ENCODE measurements at places on chromosomes 3 and 15.

GRCh38 chr15:91871837-91872236, 18.3 kb downstream of the SLCO3A1 start:
- DNase-seq: no peak

GRCh38 chr3:139264375-139264774, 79.4 kb upstream of the MRPS22 start:
- DNase-seq: no peak

DNA sequence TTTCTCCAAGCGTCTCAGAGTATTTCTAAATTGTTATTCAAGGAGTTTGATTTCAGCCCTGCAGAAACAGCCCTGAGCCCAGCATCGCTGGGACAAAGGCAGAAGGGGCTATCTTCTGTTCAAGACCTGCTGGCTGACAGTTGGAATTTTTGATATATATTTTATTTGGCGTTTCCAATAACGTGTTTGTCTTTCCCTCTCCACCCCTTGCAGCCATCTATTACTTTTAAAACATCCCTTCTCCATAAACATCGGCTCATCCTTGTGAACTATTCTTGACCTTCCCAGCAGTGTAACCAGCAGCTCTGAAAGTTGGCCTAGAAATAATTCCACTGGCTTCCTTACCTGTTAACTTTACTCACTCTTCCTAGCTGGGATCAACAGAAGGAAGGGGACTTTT, 5.5 kb upstream of the MEIS2 start:
- DNase-seq: no peak

- no peak for DNase-seq
Measured at GRCh38 chr3:141960731-141961130, 84.3 kb downstream of the ATP1B3 start.

- peak; percentile 88 for DNase-seq
Measured at GRCh38 chr15:45637552-45638033, 2.8 kb downstream of the SQOR start.

DNA sequence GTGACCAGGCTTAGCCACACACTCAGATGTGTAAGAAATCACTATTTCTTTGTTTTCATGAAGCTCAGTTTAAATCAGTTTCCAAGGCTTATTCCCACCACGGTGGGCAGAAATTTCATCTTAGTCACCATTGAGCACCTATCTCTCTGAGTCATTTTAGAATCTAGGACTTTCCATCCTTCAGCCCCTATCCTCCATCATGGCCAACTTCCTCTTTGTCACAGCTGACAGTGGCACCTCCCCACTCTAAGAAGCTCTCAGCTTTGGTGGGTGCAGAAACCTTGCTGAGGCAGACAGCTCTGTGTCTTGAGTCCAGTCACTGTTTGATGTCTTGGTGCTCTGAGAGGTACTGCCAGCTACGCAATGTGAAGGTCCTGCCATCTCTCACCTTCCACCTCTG, 32.9 kb downstream of the SNTN start:
- no peak for DNase-seq

DNA sequence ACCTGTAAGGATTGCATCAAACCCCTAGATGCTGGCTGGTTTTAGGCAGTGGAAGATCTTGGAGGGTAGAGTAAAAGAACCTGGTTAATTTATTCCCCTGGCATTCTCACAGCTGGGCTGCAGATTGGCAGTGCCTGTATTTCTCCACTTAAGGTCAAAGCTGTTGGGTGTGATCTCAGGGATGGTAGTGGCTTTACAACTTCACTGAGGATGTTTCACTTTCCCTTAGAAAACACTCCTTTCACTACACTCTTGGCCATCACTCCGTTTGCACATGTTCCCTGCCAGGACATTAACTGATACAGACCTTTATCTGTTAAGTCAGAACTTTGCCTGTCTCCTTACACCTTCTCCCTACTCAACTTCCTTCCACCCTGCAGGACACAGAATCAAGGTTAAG, 779.1 kb upstream of the SEMA6D start:
- no peak for DNase-seq

DNA sequence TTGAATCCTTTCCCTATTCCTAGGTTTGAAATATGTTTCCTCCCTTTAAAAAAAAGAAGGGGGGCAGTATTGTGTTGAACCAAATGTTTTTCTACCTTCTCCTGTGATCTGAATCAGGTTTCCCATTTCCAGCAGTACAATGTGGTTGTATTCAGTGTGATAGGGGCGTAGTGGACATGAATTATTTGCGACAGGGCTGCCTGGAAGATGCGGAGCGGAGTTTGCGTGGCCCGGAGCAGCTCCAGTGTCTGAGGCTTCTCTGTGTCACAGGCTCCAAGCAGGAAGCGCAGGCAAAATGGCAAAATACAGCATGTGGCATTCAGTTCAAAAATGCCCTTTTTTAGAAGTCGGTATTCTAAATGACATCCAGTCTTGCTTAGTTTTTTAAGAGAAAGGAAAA, 154.4 kb downstream of the PGPEP1L start:
- DNase-seq: peak; percentile 72

DNA sequence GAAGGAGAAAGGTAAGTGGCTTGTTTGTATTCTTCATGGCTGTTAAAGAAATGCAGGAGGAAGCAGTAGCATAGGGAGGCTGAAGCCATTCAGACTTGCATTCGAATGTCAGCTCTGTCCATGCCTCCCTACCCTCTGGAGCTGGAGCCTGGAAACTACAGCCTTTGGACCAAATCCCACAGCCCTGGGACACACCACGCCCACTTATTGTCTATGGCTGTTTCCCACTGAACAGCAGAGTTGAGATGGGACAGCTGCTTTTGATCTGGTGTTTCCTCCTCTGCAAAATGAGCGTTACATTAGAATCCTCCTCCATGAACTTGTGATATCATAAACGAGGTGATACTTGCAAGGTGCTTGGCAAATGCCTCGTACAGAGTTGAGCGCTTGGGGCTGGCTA, 3.6 kb downstream of the FAM107A start:
- DNase-seq: no peak

DNA sequence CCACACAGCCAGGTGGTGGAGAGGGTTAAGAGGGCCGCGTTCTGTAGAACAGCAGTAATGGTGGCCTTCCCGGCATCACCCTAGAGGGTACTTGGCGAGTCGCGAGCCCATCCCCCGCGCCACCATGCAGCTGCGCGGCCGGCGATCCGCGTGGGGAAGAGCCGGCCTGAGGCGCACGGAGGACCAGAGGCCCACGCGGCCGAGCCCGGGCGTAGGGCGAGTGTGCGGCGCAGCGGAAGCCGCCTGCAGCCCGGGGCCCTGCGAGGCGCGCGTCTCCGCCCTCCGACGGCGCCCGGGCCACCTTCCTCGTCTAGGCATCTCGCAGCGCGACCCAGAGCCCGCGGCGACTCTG, 423 bp downstream of the TKT start:
- no peak for DNase-seq

DNA sequence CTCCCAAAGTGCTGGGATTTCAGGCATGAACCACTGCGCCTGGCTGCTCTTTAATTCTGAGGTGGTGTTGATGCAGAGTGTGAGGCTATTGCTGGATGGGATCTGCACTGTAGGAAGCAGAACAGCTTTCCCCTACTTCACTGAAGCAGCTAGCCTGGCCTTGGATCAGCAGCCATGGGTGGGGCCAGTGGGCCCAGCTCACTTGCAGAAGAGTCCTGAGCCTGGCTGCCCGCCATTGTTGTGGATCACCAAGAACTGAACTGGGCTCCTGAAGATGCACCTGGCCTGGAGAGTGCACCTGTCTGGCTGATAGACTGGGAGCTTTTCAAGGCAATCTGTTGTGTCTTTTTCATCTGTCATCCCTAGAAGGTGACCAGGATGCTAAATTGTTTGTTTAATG, 11.9 kb downstream of the TLNRD1 start:
- DNase-seq: no peak

DNA sequence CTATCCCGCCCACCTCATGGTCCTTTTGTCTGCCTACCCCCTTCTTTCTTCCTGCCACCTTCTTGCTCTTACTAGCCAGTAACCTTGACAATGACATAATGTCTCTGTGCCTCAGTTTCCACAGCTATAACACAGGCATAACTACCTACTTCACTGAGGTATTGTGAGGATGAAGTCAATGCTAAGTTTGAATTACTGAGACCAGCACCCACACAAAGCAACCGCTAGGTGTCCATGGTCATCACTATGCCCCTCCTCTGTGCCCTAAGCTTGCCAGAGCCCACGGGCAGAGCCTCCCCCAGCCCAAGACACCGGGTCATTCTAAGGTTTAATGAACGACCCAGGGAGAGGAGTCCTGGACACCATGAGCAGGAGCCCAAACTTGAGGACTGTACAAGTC, 101.6 kb downstream of the OXNAD1 start:
- DNase-seq: no peak

DNA sequence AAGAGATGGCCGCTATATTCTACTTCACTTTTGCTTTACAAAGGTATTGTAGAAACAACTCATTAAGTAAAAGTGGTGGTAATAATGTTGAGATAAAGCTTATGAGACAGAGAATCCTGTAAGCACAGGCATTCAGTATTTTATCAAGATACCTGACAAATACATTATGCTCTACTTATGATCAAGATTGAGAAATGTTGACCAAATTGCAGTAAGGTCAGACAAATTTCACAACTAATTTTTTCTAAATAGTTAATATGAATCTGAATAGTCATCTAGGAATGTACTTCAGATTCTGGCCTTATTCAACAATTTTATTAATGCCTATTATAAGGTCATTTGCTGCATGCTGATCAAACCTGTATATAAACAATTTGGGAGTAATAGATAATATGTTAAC, 95.1 kb upstream of the MBNL1 start:
- no peak for DNase-seq

- no peak for DNase-seq
Measured at GRCh38 chr15:90664650-90665287, 52.4 kb upstream of the BLM start.

- DNase-seq: no peak
Measured at GRCh38 chr3:159301961-159302360, 500.1 kb downstream of the MFSD1 start.

GRCh38 chr3:183529717-183530116, 25.8 kb downstream of the KLHL6 start:
- DNase-seq: no peak

GRCh38 chr3:187744169-187745151, 808 bp downstream of the BCL6 start:
- peak; percentile 47 for DNase-seq

DNA sequence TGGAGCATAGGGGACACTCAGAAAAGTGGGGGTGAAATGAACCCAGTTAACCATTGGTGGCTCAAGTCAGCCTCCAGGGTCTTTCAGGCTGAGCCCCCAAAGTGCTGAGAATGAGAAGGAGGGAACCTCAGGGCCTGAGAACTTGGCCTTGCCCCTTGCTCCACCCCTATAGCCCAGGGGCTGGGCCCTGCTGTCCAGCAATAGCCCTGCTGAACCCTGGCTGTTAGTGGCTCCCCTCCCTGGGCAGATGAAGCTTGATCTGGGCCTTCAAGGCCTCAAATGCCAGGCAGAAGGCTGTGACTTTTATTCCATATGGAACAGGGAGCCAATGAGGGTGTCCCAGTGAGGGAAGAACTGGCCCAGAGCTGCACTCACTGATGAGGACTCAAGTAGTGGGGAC, 16.2 kb downstream of the ADAMTS7 start:
- no peak for DNase-seq

DNA sequence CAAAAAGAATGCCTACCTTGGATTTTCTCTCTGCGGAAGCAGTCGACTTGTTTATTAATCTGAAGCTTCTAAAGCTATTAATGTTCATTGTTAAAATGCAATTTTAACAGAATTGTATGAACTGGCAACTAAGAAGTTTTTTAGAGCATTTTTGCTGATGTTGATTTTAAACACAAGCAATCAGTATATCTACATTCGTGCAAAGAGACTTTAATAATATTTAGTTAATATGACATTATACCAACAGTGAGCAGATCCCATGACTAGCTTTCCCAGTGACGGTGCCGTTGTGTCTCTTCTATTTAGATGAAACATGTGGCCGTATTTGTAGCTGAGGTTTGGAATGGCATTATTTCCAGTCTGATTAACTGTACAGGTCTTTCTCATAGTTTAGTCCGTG, 88.0 kb downstream of the PEX5L start:
- DNase-seq: no peak

- DNase-seq: no peak
Measured at GRCh38 chr15:76954744-76955143, 23.2 kb downstream of the RCN2 start.

DNA sequence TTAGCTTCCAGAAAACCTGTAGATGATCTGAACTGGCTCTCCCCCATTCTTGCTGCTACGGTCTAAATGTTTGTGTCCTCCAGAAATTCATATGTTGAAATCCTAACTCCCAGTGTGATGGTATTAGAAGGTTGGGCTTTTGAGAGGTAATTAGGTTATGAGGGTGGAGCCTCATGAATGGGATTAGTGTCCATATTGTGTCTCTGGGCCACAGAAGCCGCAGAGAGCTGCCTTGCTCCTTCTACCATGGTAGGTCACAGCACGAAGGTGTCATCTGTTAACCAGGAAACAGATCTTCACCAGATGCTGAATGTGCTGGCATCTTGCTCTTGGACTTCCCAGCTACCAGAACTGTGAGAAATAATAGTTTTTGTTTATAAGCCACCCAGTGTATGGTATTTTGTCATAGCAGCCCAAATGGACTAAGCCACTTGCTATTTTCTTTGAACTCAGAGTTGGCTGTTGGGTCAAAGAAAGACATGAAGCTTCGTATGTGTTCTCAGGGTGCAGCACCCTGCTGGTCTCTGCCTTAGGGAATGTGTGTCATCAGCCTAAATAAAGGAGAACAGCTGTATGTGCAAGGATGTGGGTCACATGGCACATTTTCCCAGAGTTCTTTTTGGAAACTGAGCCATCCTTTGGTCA, 317.5 kb upstream of the SLCO3A1 start:
- no peak for DNase-seq

GRCh38 chr15:44710236-44711095, 657 bp downstream of the PATL2 start:
- DNase-seq: peak; percentile 62

GRCh38 chr3:170967126-170967525, 58.7 kb upstream of the EIF5A2 start:
- DNase-seq: no peak

DNA sequence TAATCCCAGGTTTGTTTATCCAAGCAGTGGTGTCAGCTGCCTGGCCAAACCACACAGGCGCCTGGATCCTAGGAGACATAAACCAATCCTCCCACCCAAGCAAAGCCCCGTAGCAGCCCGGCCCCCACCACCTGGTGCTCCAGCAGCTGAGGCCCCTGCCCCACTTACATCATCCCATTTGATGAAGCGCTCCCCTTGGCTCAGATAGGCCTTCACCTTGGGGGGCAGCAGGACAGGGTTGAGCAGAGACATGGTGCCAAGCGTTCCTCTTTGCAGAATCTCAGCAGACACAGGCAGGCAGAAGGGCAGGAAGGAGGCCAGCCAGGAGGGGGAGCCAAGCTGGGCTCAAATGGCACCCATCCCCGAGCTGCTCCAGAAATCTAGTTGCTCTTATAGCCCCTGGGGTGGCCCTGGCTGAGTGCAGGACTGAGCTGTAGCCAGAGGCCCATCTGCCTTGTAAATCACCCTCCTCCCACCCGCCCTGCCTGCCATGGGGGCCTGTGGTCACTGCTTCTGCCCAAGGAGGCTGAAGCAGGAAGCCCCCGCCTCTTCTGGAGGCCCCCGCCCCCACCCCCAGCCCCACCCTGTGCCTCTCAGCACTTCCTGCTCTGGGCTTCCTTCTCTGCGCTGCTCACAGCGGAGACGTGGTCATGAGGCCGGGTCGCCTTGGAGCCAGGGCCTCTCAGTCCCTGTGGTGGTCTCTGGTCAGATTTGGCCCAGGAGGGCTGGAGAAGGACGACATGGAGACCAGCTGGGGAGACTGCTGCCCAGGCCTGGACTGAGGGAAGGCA, at the start of gene PLCB2:
TSS of gene PLCB2 (minus strand) at position 515 of the 791 bp plus-strand sequence. CDS start at position 252, 263 bp downstream.
- DNase-seq: peak; percentile 65

Measured in activated CD4-positive, alpha-beta T cell treated with anti-CD3 and anti-CD28 coated beads, Interleukin-2, Interleukin-4, amounts not matched to agents 100 ng/mL and 50 ng/mL, durations not matched to agents 16 hours and 8 hours (primary cell).